ENCODE measurements at places on chromosomes 7 and 10. TPM values are rescaled to one million over a fixed set of nuclear protein-coding genes. Genes with fewer than 3 reads are reported as not detected.

Gene CNPY1
- total RNA-seq, result not detected

Gene ZNF679
- total RNA-seq, result not detected

Gene FBXL13
- 0.16 TPM for total RNA-seq

Gene PKD1L1
- total RNA-seq, result not detected

All from epithelial cell of alveolus of lung (primary cell).